NCI-H1417 treated with DMSO at 0.1 percent for 48 hours (cell line): ENCODE measurements at places on chromosomes 13 and 19.

DNA sequence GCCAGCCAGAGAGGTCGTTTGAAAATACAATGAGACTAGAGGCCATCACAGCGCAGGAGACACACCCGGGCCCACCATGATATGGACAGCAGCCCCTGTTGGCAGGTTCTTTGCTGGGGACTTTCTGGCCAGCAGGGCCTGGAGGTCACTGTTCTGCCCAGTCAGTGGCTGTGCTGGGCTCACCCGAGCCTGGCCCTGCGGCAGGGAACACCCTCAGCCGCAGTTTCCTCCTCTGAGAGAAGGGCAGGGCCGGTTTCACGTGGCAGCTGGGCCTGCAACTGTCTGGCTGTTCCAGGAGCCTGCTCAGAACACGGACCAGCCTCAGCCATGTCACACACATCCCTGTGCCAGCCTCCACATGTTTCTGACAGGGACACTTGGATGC is 39.4 kb downstream of the ADPRHL1 start:
- DNase-seq = no peak

DNA sequence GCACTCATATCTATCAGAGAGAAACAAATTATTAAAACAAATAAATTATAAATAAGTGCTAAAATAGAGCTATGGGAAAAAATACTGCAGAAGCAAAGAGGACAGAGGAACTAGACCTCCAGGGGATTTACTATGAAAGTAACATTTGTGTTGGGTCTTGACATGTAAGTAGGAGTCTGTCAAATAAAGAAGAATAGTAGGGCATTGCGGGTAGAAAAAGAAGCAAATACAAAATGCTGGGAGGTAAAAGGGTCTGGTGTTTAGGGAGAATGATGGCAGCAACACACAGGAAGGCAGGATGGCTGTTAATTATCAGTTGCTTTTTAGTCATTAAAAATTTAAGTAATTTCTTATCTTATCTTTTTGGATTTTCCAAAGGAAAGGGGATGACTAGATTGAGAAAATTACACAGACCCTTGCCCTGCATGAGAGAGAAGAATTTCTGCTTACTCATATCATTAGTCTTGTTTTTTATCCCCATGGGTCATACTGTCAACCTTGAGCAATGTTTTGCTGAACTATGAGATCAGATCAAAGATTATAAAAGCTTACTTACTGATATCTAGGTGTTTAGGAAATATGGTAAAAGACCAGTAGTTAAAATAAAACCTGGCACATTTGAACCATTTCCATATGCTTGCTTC is 472.7 kb downstream of the DIAPH3 start:
- no peak for DNase-seq

GRCh38 chr13:27644302-27644701 is 22.6 kb downstream of the POLR1D start:
- DNase-seq = no peak

DNA sequence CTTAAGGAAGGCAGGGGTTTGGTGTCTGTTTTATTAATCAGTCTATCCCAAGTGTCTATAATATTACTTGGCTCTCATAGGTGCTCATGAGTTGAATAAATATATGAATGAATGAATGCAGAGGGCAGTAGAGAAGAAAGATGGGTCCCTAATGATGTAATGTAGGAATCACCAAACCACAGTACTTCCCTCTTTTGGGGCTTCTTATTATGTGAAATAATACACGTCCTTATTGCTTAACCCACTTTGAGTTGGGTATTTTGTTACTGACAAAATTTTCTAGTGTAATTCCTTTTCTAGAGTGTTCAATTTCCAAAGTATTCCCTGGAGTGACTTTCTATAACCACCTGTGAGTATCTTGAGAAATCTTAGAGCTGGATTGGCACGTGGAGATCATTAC is 13.2 kb downstream of the KLK5 start:
- no peak for DNase-seq

DNA sequence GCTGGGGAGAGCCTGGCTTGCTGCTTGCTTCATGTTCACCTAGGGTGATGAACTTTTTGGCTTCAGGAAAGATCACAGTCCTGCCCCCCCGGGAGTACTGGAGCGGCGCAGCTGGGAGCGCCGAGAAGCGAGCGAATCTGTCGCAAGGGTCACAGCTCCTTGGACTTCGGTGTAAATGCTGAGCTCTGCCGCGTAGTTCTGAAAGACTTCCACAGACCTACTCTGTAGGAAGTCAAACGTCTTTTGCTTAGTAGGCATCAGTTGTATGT is 2.7 kb downstream of the ING1 start:
- DNase-seq = no peak

- DNase-seq = no peak
These were observed 24.4 kb downstream of the MYO1F start for GRCh38 chr19:8552810-8553209.

DNA sequence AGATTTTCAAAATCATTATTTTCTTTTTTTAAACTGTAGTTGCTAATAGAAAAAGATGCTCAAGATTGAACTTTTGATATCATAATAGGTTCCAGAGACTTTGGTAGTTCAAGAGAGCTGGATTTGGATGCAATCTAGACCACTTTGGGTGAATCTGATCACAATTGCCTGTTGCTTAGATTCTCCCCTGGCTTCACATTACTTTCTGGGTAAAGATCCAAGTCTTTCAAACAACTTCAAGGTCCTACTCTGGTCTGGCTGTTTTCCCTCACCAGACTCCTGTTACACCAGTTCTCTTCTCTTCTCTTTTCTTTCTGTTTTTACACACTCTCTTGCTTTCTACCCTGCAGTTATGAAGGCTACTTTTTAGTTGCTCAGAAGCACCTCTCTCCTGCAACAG is 7.4 kb upstream of the SPRY2 start:
- no peak for DNase-seq

DNA sequence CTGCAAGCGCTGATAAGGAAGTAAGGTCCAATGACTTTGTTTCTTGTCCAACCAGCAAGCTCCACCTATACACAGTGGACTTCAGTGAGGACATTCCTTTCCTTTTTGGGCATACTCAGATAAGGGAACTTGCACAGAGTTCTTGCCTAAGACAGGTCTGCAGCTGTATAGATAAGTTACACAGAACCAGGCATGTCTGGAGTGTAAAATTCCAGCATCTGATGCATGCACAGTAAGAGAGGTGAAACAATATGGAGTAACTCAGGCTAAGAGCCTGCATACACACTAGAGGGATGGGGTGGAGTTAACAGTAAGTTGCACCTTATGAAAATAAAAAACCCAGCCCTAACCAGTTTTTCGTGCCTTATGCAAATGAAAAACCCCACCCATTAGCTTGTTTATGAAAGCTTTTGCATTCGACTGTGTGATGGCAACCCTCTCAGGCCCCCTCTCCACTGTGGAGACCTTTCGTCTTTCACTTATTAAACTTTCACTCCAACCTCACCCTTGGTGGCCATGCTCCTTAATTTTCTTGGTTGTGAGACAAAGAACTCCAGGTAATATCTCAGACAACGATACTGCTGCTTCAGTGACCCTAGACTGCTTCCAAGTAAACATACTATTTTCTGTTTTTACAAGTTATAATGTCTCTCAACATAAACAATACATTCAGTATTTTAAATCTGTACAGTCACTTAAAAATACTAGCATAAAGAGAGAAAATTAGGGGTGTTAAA is 2859.0 kb upstream of the PCDH20 start:
- DNase-seq = no peak

- no peak for DNase-seq
These were observed 181.8 kb downstream of the KATNAL1 start for GRCh38 chr13:30125422-30126073.

GRCh38 chr13:23921451-23921888 is 24.2 kb upstream of the C1QTNF9B start:
- peak; percentile 2 for DNase-seq

GRCh38 chr13:82506805-82507414 is 1375.4 kb downstream of the SLITRK1 start:
- DNase-seq = no peak

GRCh38 chr19:41917676-41918075 is 10.6 kb downstream of the ERFL start:
- no peak for DNase-seq
